ENCODE measurements at places on chromosomes 4 and X.
A peak's percentile ranks its signal among the peaks of the same experiment; 100 is the strongest.

DNA sequence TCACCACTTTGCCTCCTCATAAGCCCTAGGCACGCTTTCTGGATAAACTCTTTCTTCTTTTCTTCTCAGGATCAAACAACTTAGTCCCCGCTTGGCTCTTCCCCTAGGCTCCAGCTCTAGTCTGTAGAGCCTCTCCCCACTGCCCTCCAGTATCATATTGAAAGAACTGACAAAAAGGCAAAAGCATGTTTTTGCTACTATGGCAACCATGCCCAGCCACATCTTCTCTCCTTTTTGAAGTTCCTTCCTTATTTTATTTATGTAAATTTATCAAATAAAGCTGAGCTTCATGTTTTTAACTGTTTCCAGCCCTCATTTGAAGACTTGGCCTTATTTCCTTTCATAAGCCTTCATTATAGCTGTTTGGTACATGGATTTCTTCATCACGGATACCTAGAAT lies 86.0 kb upstream of the LIMCH1 start:
- no peak for ATAC-seq

GRCh38 chrX:107273795-107274194 lies 67.4 kb downstream of the DNAAF6 start:
- no peak for ATAC-seq

DNA sequence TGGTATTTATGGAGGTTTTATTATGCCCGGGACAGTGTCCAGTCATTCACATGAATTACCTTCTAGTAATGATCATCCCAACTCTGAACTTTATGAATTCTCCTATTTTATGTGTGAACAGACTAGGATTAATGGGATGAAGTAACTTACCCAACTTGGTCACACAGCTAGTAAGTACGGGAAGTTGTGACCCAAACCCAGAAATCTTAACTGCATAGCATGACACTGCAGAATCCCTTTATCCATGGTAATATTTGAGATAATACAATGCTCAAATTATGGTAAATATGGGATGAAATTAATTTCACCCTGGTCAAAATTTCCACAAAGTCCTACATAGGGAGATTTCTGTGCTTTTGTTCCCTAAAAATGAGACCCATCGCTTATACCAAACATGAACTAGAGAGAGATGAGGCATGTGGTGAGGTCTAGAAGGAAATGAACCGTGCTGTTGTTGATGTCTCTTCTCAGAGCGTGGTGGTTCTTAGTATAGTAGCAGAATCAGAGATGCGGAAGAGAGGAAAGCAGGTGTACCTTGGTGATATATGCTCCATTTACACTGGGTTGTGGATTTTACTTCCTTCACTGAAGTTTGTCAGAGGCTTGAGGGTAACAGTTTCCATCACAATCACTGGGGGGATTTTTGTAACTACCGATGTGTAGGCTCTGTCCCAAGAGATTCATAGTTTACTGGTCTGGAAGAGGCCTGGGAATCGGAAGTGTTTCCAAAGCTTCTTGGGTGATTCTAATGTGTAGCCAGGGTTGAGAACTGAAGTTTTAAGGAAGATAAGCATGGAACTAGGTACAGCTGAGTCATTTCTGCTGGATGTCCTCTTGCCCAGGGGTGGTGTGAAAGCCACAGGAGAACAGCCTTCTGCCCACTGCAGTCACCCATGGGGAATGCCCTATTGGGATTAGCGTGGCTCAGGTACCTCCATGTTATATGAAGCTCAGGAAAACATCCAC lies 30.2 kb upstream of the FAM9C start:
- ATAC-seq: no peak

DNA sequence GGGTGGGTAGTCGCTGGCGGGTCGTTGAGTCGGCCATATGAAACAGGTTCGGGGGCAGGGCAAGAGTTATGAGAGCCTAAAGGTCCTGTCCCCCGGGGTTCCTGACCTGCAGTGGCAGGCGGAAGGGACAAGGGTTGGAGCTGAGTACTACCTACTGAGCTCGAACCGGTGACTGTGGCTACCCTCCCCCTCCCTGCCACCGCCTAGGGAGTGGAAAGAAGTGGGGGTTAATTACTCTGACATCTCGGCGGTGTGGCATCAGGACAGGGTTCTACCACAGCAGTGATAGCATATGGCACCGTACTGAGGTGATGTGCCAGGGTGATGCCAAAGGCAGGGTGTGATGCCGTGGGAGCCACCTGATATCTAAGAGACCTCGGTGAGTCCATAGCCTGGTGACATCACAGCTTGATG lies 307 bp downstream of the ATG4A start:
- ATAC-seq: peak; percentile 23

- no peak for ATAC-seq
Measured at GRCh38 chr4:32658019-32658418, 1937.8 kb downstream of the PCDH7 start.

DNA sequence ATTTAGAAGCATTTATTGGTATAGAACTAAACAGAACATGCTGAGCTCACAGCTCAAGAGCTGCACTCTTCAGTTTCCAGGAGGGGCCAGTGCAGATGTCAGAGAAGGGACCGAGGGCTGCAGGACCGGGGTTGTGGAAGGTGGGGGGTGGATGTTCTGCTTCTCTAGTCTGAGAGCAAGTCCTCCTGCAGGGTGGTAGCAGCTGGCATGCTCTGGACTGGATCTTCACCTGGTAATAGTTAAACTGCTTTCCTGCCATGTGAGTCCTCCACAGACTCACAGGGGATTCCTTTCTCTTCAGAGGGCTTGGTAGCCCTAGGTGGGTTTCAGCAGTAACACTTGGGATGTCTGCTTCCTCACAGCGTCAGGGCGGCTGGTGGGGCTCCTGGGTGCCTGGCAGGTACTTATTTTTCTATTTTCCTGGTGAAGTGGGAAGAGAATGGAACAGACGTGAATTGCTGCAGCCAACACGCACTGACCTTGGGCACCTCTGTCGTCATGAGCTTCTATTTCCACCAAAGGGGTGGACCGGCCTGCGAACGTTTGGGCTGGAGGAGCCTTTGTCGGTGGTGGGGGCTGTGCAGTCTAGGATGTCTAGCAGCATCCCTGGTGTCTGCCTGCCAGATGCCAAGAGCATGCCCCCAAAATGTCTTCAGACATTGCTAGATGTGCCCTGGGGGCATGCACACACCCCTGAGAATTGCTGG lies 2.5 kb downstream of the MAEA start:
- no peak for ATAC-seq

DNA sequence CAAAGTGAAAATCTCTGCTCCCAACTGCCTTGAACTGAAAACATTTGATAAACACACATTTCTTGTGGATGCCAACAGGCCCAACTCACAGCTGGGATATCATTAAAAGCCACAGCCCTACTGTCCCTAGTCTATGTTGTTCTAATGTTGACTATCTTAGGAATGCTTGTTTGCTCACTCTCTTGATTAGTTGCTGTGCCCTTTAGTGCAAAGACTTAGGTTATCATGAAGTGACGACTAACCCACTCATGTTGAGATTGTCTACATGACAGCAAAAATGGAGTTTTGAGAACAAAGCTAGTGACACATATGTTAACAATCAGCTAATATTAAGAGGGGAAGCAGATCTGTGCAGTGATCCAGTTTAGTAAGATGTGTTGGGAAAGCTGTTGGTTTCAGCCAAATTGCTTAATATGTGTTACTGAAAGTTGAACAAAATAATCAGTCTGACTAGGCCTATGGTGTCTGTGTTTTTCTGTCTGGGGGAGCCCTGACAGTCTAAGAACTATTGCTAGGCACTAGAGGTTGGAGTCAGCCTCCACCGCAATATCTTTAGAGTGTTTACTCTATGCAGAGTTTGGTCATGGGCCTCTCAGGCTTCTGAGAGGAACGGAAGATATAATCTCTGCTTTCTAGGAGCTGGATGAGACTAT lies 125.5 kb downstream of the ATG4A start:
- peak; percentile 59 for ATAC-seq

DNA sequence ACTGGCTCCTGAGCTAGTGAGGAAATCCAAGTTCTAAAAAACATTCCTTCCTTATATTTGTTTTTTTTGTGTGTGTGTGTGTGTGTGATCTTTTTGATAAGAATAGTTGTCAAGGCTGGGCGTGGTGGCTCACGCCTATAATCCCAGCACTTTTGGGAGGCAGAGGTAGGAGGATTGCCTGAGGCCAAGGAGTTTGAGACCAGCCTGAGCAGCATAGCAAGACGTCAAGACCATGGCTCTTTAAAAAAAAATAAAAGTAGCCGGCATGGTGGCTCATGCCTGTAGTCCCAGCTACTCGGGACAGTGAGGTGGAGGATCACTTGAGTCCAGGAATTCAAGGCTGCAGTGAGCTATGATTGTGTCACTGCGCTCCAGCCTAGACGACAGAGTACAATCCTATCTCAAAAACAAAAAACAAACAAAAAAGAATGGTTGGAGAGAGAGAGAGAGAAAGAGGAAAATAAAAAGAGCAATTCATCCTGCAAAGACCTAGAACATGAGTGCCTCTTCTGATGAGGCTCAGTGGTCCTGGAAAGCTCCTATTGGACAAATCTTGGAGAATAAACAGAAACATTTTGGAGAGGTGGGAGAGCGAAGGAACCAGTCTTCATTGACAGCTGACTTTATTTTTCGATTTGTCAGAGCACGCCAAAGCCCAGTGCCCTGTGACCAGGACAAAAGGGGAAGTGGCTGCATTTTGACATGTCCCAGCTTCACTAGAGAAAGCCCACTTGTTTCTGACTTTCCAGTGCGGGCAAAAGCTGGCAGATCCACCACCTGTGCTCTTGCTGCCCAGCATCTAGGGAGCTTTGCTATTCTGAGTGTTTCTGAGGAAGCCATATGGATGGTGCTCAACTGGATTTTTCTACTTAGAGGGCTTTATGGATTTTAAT lies 244.7 kb downstream of the PALLD start:
- ATAC-seq: no peak

DNA sequence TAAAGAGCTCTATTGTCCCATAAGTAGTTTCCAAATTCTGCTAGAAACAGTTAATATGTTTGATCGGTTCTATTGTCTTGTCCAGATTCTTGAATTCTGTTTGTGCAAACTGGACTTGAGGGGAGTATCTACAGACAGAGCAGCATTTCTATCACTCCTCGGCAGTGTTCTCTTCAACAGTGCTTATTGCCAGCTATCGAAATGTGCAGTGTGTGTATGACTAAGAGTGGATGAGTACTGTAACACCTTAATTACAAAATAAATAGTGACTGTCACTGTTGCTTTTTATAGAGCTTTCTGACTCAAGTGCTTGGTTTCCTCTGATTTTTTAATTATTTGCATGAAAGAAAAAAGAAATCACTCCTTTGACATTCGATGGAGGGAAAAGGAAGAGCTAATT lies 274.6 kb downstream of the RPA4 start:
- no peak for ATAC-seq

GRCh38 chr4:80566203-80566872 lies 230.8 kb downstream of the CFAP299 start:
- ATAC-seq: no peak

DNA sequence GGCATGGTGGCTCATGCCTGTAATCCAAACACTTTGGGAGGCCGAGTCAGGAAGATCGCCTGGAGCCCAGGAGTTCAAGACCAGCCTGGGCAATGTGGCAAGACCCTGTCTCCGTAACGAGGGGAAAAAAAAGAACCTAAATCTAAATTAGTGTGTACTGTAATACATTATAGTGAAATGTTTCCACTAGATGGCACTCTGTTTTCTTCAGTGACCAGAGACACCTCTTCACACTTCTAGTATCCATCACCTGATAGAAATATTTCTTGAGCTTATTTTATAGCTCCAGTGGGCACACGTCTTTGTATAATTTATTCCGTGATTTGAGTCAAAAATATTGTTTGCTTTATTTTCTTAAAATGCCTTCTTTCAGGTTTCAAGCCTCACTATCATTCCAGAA lies 600.9 kb upstream of the DIPK2B start:
- ATAC-seq: no peak

DNA sequence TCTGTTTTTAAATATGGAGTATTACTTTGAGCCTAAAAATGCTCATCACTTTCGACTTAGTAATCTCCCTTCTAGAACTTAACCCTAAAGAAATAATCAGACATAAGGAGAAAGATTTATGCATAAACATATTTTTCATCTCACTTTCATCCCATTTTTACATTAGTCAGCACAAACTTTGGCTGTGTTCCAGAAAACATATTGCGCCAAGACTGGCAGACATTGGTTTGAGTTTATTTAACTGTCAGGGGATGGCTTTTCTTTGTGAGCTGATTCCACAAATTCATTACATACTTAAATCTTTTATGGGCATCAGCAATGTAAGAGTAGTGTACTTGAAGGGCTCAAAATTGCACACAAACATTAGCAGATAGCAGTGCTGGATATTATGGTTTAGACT lies 23.7 kb downstream of the MAOA start:
- no peak for ATAC-seq

DNA sequence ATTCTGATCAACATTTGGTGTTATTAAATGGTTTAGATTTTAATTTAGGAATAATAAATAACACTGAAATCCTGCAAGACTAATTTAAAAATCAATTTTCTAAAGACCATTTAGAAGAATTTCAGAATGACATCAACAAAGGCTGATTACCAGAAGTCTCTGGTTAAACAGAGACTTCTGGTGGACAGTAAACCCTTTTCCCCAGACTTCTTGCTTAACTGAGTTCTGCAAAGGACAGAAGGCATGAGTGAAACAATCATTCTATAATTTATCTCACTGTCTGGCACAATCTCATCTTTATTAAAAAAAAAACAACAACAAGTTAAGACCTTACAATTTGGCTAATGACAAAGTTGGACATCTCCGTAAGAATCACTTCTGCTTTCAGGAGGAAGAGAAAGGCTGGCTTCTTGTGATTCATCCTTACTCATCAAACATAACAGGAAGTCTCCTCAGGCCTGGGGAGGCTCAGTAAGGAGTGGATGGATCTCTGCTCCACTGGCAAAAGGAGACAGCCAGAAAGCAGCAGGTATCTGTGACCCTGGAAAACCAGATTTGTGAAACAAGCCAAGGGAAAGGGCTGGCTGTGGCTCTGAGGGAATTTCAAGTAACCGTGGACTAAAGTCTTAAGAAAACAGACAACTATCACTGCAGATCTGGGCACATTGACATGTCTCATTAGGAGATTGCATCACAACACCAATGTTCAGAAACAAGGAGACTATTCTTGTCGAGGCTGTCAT lies 908 bp upstream of the TLR6 start:
- ATAC-seq: peak; percentile 89

- no peak for ATAC-seq
Measured at GRCh38 chrX:45986971-45987370, 558.2 kb downstream of the ZNF674 start.

- no peak for ATAC-seq
Measured at GRCh38 chr4:85058551-85058950, 92.1 kb upstream of the WDFY3 start.

DNA sequence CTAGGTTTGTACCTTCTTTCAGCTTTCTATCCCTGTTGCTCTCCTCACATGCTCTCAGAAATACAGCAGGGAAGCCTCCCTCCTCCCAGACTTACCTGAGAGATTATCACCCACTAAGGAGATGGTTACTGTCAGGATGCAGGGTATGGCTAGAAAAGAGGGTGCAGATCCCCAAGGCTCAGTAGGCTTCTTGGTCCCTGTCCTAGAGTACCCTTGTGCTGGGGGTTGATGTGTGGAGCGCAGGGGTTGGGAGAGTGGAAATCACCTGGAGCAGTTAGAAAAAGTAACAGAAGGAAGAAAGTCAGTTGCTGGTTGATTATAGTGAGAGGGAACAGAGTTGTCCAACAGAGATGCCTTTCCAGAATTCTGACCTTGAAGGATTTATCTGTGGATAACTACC lies 80.2 kb downstream of the CNGA2 start:
- no peak for ATAC-seq
